ENCODE measurements at places on chromosomes 2 and 18. TPM values are rescaled to one million over a fixed set of nuclear protein-coding genes. Genes with fewer than 3 reads are reported as not detected.

The FAM98A gene
- 118 TPM for total RNA-seq

The CFAP210 gene
- under 0.01 TPM for total RNA-seq

The CXCR1 gene
- total RNA-seq, result not detected

The KCNIP3 gene
- total RNA-seq, result 21.6 TPM

The ACYP2 gene
- total RNA-seq, result 4.2 TPM
